CD4-positive, alpha-beta T cell treated with Interleukin-2 at 100 ng/mL for 4 hours (primary cell): ENCODE measurements at places on chromosomes 4 and X.

DNA sequence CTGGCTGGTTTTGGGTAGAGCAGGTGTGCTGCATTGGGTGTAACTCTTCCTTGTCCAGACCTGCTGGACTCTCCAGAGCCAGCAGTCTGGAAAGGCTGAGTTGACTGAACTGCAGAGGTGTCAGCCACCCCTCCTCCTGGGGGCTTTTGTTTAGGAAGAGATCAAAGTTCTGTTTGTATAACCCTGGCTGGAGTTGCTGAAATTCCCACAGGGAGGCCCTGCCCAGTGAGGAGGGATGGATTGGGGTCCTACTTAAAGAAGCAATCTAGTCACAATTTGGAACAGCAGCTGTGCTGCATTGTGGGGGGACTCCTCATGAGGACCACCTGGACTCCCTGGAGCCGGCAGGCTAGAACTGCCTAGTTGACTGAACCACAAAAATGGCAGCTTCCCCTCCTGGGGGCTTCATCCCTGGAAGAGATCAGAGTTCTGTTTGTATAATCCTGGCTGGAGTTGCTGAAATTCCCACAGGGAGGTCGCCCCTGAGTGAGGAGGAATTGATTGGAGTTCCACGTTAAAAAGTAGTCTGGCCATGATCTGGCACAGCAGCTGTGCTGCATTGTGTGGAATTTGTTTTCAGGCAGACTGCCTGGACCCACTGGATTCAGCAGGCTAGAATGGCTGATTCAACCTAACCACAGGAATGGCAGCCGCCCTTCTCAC lies 264.9 kb upstream of the ZC4H2 start:
- DNase-seq = no peak

GRCh38 chr4:102684610-102685052 lies 76.1 kb downstream of the MANBA start:
- DNase-seq = no peak

DNA sequence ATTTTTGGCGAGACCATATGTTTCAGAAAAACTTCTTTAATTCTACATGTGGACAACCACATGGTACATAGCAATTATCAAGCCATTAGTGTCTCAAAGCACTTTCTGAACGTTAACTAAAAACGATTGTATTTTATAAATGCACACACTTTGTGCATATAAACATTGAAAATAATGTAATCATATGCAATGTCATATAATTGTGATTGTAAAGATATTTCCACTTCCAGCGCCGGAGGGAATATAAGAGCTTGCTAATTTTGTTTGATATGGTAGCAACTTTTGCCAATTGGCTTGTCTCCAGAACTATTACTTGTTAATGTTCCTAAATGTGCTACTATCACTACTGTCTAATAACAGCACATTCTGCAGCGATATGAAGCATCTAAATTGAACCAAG lies 162.3 kb upstream of the SMIM31 start:
- no peak for DNase-seq

DNA sequence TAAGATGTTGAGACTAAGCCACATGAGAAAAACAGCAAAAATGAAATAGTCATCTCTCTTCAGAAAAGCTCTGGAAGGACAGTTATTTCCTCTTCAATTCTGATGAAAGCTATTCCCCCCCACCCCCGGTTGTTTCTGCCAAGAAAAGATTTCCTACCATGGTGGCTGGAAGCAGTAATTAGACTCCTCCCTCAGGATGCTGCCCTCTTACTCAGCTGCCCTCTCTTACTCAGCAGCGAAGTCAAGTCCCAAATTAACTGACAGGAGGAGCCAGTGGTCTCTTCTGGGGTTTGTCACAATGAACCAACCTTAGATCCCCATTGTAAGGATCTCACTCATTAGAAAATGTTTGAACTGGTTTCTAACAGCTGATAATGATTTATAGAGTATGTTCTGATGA lies 38.0 kb downstream of the GPM6B start:
- DNase-seq = no peak

GRCh38 chr4:126973201-126973600 lies 659.6 kb upstream of the INTU start:
- DNase-seq = no peak

DNA sequence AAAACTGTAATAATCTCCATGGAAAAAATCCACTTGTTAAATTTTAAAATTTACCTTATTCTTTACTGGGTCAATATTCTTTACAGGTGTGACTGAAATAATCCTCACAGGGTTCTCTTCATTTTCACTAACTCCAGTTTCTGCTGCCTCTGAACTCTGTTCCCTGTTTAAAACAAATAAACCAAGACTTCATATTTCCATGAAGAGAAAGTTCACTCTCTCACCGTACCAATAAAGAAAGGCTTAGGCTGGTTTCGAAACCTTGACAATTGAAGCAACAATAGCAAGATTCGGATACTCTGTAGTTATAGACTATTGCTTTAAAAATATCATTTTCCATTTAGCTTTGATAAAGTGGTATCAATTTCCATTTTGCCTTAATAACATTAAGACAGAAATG lies 135.8 kb downstream of the PDS5A start:
- DNase-seq = no peak

DNA sequence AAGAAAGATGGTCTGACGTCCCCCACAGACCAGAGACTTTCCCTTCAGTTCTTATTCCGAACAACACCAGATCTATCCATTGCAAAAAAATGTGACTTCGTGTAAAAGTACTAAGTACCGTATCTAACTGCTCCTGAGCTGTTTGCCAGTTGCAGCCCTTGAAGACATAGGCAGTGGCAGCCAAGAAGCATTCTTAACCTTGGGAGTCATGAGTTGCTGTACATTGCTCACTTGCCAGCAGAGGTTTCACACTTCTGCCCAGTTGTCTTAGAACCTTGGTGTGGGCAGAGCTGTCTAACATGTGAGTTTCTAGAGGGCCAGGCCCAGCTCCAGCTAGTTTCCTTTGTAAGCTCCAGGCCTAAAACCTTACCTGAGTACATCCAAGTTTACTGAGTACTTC lies 10.5 kb upstream of the CHRDL1 start:
- DNase-seq = no peak

DNA sequence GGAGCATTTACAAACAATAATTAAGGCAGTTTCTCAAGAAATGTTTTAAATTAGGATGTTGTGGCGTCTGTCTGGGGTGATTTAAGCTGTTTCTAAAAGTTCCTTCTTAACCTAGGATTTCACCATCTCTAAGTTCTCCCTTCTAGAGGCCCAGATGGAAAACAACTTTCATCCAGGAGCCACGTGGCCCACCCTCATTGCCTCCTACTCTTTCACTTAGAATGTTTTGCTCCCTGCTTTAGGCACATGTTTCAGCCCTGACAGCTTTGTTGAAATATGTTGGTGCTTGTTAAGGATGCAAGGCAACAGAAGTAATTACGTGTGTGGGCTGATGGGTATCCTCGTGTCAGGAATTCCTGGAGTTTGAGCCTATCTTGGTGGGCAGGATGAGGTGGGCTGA lies 131.3 kb downstream of the GUCY2F start:
- DNase-seq = no peak

DNA sequence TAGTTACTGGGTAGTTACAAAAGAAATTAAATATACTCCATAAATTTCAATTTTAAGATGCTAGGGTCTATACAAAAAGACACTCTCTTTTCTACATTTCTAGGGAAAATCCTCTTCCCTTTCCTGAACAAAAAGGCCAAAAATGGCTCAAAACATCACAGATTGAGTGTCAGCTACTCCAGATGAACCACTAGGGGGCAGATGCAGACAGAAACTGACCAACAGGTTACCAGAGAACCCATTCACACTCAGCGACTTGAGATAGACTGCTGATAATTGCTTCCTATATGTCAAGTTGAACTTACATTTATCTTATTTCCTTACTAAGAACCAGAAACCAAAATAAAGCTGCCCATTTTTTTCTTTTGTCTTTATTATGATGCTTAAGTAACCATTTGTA lies 83.4 kb upstream of the MID1IP1 start:
- no peak for DNase-seq

DNA sequence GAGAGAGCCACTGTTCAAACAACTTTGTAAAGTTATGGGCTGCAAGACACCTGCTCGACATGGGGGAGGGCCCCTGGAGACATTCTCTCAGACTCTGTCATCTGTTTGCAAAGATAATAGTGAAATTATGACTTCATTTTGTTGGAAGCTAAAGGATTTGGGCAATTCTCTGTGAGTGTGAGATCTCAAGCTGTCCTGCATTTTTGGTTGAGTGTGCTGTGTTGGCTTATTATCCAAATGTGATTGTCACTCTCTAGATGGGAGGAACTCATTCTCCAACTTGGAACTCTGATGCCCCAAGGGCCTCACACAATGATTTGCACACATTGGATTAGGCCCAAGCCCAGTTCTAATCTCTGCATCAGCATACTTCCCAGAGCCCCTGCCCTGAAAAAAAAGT lies 63.7 kb downstream of the STK32B start:
- no peak for DNase-seq

DNA sequence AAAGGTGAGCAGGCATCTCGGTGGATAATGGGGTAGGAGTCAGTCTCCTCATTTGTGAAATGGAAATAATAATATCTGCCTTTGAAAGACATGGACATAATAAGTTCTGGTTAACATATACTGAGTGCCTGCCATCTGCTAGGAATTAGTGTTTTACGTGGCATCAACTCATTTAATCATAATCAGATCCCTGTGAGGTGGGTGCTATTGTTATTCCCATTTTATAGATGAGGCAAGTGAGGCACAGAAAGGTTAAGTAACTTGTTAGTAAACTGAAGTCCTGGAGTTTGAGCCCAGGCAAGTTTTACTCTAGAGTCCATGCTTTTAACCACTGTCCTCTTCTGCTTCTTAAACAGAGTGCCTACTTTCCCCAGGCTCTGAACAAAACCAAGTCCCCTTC lies 7.5 kb downstream of the CCDC120 start:
- no peak for DNase-seq

- no peak for DNase-seq
Observed at GRCh38 chr4:150115851-150116250, 37.6 kb downstream of the DCLK2 start.

- DNase-seq = no peak
Observed at GRCh38 chrX:40864972-40865371, 129.6 kb upstream of the MED14 start.

DNA sequence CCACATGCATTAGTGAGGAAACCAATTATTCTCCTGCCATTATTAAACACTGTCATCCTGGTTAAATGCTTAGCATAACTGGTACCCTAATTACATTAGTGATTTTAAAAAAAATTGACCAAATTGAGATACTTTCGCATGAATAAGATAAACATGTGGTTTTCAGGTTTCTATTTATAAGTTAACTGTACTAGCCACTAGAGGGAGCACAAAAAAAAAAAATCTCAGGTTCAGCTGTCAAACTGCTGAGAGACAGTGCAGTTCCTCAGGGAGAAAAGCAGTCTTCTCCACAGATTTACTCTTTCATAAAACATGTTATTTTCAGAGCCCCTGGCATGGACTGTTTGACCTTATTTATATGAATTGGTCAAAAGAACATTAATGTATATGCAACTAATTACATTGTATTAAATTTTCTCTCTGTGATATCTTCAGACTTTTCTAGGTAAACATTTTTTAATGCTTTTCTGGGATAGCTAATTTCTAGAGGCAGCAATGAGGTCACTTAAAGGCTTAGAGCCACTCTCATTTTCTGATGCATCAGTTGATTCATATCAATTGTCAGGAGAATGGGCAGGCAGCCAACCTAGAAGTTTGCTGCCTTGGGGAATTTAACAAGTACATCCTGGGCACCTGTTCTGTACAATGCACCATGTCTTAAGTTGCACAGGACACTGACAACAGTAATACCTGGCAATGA lies 167.5 kb downstream of the CDS1 start:
- DNase-seq = no peak

- DNase-seq = no peak
Observed at GRCh38 chr4:18012134-18012806, 9.3 kb downstream of the LCORL start.

DNA sequence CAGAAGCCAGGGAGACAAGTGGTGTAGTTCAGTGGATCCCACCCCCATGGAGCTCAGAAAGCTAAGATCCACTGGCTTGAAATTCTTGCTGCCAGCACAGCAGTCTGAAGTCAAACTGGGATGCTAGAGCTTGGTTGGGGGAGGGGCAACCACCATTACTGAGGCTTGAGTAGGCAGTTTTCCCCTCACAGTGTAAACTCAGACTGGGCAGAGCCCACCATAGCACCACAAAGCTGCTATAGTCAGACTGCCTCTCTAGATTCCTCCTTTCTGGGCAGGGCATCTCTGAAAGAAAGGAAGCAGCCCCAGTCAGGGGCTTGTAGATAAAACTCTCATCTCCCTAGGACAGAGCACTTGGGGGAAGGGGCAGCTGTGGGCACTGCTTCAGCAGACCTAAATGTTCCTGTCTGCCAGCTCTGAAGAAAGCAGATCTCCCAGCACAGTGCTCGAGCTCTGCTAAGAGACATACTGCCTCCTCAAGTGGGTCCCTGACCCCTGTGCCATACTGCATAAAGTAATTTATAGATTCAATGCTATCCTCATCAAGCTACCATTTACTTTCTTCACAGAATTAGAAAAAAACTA lies 163.2 kb downstream of the HHIP start:
- no peak for DNase-seq

- no peak for DNase-seq
Observed at GRCh38 chrX:74680836-74681235, 66.4 kb upstream of the RLIM start.

DNA sequence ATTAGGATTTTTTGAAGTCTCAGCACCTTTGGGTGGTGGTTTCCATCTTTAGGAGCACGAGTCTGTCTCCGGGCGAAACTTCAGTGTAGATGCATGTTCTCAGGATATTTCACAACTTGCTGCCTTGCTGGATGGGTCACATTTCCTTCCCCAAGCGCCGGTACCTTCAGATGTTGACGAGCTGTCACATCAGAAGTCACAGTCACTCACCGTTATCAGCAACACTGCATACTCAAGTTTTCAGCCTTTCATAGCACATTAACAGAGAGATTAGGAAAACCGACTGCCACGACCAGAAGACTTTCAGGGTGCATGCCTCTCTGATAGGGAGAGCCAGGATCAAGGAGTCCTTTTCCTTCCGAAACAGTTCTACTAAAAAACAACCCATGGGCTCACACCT lies 77.8 kb downstream of the SHROOM2 start:
- DNase-seq = no peak

GRCh38 chr4:159206427-159206871 lies 103.6 kb downstream of the RAPGEF2 start:
- peak; percentile 2 for DNase-seq

DNA sequence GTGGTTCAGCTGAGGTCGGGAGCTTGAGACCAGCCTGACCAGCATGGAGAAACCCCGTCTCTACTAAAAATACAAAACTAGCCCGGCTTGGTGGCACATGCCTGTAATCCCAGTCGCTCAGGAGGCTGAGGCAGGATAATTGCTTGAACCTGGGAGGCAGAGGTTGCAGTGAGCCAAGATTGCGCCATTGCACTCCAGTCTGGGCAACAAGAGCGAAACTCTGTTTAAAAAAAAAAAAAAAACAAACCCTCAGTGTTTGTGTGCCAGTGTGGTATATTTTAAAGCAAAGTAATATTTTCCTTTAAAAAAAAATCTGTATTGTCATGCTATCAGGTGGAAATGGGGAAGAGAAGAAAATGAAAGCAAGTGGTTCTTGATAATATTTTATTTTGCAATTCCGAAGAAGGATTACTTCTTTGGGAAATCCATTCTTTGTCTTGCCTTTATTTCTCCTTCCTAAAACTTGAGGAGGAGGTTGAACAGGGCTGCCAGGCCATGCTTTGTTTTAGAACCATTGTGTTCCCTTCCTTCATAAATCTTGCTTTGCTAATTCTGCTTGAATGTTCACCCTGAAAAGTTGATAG lies 14.4 kb downstream of the ALG13 start:
- DNase-seq = no peak

GRCh38 chr4:101127176-101127790 lies 220.0 kb downstream of the PPP3CA start:
- no peak for DNase-seq
